Activated CD8-positive, alpha-beta memory T cell treated with anti-CD3 and anti-CD28 coated beads for 4 hours (primary cell): ENCODE measurements at places on chromosomes 6 and 20.

GRCh38 chr6:163955756-163956155 lies 541.2 kb downstream of the QKI start:
- no peak for DNase-seq

DNA sequence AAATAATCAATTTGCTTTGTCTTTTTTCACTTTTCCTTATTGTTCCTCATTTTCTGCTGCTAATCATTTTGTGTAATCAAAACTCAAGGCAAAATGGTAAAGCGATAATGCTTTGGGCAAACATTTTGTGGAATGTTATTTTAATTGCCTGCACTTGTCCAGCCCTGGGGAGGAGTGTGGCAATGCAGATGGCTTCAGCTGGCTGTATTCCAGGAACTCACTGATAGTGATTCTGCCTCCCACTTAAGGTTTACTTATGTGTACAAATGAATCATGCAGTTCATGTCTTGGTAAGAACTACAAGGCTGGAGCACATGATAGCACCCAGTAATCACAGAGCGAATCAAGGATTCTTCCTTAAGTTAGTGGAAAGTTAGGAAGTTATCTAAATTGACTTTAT lies 107.8 kb downstream of the COL19A1 start:
- DNase-seq, result no peak

DNA sequence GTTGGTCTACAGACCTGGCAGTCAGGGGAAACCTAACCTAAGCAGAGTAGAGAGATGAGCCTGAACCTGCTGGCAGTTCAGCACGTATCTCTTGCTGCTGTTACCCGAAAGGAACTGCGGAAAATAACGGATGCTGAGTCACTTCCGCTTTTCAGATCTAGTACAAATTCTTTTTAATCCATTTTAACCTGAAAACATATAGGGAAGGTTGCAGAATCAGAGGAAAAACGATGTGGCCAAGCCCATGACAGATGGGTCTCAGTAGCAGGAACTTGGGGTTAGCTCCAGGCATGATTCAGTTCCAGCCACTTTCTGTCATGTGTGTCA lies 351.9 kb upstream of the PRND start:
- no peak for DNase-seq

DNA sequence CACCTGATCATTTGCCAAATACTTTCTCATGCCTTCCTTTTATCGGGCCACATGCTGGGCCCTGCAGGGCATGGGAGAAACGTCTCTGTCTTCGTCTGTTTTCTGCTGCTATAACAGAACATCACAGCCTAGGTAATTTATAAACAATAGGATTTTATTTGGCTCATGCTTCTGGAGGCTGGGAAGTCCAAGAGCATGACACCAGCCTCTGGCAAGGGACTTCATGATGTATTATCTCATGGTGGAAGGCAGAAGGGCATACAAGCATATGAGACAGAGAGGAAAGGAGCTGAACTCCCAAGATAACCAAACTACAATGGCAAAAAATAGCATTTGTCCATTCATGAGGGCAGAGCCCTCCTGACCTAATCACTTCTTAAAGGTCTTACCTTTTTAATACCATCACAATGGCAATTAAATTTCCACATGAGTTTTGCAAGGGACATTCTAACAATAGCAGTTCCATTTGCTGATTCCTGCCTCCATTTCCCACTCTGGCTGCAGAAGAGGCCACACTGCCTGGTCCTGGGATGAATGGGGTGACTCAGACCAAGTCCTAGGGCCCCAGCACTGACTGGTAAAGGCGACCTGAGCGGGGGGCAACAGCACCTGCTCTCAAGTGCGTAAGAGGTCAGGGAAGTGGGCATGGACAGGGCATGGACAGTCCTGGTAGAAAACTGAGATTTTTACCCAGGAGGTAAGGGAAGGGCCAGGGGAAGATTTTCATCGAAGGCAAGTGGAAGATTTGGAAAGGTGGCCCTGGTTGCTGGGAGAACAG lies 5.1 kb upstream of the ZBP1 start:
- DNase-seq, result no peak
